CD4-positive, alpha-beta T cell treated with Interleukin-17A for 4 hours (primary cell): ENCODE measurements at places on chromosomes 16 and 17.
A peak's percentile ranks its signal among the peaks of the same experiment; 100 is the strongest.

- peak; percentile 48 for DNase-seq
Observed at GRCh38 chr17:47847341-47848197, 3.4 kb downstream of the SP6 start.

- peak; percentile 39 for DNase-seq
Observed at GRCh38 chr17:7238420-7239090, 702 bp downstream of the PHF23 start.

- DNase-seq: no peak
Observed at GRCh38 chr16:10770907-10771306, 27.3 kb downstream of the NUBP1 start.

- no peak for DNase-seq
Observed at GRCh38 chr17:81165246-81166032, at the start of gene PVALEF. TSS of gene PVALEF (plus strand) at chr17:81165507. CDS start at chr17:81181227, 15,720 bp downstream.

- peak; percentile 52 for DNase-seq
Observed at GRCh38 chr16:12455287-12455798, 348.3 kb downstream of the CPPED1 start.

GRCh38 chr17:1004769-1005295, 7.9 kb downstream of the TIMM22 start:
- DNase-seq: no peak

DNA sequence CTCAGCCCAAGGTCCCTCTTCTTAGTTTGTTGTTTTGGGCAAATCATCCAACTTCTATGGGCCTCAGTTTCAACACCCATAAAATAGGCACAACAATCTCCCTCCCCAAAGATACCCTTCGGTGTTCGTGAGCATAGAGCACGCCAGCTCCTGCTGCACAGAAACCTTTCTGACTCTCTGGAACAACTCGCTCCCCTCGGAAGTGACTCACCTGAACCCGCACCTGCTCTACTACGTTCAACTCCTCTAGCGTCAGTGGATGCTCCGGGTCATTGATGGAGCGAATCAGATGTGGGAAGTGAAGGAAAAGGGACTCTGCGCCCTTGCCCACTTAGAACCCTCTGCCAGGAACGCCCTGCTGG, 445 bp downstream of the CIAO2B start:
- peak; percentile 67 for DNase-seq

DNA sequence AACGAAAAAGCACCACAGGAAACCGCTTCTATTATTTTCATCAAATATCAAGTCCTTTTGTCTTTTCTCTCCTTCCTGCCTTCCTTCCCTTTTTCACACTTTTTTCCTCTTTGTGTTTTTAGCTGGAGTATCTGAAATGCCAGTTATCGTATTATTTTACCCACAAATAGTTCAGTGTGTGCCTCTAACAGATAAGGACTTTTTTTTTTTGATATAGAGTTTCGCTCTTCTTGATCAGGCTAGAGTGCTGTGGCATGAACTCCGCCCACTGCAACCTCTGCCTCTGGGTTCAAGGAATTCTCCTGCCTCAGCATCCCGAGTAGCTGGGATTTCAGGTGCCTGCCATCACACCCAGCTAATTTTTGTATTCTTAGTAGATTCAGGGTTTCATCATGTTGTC, 10.7 kb downstream of the DNAAF1 start:
- no peak for DNase-seq

- DNase-seq: peak; percentile 16
Observed at GRCh38 chr17:73593249-73593965, 50.8 kb downstream of the SDK2 start.

GRCh38 chr17:55162556-55162946, 102.2 kb upstream of the HLF start:
- DNase-seq: no peak

DNA sequence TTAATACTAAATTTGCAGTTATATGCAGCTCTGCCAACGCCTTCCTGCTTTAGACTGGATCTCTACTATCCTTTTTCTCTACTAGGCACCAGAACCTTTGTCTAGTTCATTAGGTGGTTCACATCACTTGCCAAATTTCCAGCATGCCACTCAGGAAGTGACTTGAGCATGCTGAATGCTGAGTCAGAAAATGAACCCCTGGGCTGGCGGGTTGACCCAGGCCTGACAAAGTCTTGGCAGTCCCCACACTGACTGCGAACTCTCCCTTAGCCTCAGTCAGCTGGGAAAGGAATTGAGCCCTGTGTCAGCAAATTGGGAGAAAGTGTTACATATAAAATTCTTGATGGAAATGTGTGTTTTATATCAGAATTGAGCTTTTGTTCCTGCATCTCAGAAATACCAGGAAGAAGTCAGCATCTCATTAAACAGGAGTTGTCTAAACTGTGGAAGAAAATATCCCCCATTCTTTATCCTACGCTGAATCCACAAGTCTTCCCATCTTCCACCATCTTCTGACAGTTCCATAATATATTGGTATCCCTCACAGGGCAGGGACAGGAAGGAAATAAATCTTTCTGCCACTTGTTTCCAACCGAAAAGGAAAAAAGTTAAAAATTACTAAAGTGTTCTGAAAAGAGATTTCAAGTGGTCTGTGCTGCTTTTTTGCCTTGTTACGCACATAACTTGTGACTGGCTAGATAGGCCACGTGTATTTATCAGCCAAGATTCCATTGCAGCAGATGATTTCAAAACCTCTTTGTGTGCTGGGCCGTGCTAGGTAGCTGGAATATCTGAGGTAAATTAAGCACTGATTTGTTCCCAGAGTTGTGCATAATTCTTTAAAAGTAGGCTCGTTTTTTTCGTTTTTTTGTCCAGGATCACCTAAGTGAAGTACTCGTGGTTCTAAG, 16.7 kb upstream of the SLC12A3 start:
- no peak for DNase-seq

DNA sequence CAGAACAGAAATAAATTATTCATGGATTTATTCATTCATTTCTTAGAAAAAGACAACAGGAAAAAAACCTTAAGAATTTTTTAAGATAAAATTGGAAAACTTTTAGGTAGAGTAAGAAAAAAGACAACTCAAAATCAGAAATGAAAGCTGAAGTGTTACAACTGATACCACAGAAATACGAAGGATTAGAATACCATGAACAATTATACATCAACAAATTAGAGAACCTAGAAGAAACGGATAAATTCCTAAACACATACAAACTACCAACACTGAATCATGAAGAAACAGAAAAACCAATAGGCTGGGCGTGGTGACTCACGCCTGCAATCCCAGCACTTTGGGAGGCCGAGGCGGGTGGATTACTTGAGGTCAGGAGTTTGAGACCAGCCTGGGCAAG, 27.8 kb downstream of the CTRB2 start:
- no peak for DNase-seq

DNA sequence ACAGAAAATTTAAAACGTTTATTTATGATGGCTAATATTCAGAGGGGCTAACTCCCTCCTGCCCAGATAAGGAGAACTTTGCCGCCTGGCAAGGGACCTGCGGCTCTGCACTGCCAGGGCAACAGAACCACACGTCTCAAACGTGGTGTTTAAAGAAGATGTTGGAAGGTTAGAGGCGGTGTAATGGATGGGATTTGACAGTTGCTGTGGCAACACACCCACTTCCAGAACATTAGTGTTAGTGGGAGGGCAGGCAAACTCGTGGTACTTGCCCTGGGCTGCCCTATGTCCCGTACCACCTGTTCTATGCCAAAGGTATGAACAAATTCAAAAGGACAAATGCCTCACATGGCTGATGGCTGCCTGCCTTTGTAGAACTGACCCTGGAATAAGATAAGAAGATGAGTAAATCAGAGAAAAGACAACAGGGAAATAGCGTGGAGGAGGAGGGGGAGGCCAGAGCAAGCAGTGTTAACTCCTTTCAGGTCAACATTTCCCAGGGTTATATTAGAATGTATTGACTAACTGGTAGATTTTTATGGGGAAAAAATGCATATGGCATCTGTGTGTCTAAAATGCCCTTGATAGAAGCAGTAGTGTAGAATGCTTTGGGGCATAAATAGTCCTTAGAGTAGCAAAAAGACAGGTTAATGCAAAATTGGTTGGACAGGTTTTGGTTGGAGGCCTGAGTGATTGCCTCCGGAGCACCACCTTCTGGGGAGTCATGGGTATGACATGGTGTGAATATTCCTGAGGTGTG, 30.8 kb downstream of the HLF start:
- peak; percentile 70 for DNase-seq

DNA sequence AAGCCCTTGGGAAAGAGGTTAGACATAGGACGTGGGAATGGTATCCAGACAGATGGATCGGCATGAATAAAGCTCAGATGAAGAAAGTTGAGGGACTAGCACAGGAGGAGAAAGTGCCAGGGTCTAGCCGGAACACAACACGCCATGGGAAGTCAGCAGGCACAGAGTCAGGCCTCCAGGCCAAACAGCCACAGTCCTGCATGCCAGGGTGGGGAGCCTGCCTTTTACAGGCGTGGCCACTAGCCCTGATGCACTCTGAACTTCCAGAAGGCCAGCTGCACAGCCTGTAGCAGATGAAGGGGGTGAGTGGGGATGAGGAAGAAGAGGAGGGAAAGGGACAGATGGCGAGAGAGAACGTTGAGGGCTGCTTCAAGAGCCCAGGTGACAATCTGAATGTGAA, 5.2 kb downstream of the B9D1 start:
- no peak for DNase-seq

GRCh38 chr16:59463776-59464175, 729.7 kb upstream of the GOT2 start:
- DNase-seq: no peak

DNA sequence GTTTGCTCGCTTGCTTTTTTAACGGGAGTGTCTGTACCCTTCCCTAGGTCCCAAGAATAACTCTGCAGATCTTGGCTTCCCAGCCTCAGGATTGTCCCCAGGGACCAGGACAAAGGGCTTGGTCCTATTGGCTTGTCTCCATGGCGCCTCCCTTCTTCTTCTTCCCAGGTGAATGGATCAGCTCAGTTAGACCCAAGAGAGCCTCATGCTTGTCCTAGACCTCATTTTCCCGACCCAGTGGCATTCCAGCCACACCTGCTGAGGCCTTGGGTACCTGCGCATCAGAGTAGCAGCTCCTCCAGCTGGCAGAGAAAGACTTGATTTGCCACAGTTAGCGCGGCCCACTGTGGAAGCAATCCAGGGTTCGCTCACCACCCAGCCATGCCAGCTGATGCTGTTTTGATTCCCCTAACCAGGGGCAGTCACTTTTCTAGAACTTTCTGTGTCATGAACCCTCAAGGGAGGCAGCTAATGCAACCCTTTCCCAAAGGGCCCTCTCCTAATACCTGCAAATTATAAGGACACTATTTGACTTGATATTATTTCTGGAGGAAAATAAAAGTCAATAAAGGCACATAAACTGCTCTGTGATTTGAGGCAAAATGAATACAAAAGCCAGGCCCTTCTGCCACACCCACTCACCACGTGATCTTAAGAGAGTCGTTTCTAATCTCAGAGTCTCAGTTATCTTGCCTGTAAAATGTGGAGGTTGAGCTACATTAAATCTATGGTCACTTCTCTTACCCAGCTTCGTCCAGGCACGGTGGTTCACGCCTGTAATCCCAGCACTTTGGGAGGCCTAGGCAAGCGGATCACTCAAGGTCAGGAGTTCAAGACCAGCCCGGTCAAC, 13.9 kb downstream of the GPR142 start:
- no peak for DNase-seq

- DNase-seq: no peak
Observed at GRCh38 chr16:4109250-4109736, 6.9 kb downstream of the ADCY9 start.

- no peak for DNase-seq
Observed at GRCh38 chr16:84907575-84907974, 87.8 kb downstream of the CRISPLD2 start.

- no peak for DNase-seq
Observed at GRCh38 chr17:41803049-41804020, 8.4 kb downstream of the P3H4 start.

- DNase-seq: no peak
Observed at GRCh38 chr16:54636221-54636793, 294.4 kb upstream of the IRX5 start.

GRCh38 chr17:10875984-10876555, 38.2 kb upstream of the PIRT start:
- DNase-seq: peak; percentile 17

GRCh38 chr17:16987830-16988601, 16.1 kb upstream of the TNFRSF13B start:
- DNase-seq: peak; percentile 79

DNA sequence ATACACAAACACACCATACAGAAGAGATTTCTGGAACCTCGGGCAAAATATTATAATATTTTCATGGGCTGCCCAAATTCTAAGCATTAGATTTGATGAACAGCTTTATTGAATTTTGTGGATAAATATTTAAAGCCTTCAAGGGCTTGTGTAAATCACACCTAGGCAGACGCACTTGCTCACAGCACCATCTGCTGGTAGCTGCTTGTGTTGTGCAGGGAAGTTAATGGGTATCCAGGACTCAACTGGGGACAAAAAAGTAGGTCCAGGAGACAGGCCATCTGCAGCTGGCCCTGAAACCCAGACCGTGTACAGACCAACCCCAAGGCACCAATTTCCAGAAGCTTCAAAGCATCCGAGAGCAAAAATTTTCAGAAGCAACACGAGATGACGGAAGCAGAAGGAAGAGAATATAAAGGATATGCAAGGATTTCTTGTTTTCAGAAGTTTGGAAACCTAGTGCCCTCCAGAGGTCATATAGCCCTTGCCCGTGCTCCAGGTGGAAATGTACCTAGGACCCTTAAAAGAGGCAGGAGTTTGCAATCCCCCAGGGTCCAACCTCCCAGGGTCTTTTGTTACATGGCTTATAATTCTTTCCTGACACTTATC, 140.0 kb downstream of the CHD9NB start:
- no peak for DNase-seq

- DNase-seq: no peak
Observed at GRCh38 chr17:1177016-1177700, 2.6 kb downstream of the ABR start.

DNA sequence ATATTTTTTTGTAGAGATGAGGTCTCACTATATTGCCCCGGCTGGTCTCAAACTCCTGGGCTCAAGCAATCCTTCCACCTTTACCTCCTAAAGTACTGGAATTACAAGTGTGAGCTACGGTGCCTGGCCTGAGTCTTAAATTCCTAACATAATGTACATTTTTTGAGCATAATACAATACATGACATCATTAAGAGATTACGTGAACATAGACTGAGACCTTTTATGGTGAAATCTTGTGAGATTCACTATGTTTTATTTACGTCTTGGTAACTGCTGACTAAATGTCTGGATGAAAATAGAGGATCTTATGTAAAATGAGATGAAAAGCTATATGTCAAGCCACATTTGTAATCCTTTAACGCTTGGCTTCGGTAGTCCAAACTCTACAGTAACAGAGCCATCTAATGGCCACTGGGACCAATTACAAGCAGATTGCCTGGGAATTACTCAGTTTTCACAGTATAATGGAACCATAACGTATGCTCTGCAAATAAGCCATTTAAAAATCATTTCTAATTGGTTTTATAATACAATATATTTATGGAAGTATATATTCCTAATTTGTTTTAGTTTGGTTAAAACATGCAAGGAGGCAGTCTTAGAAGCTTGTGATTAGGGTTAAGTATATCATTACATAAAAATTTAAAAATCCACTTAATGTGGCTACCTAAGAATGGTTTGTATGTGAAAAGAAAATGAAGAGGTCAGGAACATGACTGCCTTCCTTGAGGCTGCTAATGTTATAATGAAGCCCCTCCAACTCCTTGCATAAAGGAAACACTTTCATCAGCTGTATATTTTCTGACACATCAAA, 8.1 kb upstream of the EFCAB13 start:
- peak; percentile 47 for DNase-seq
